Activated CD4-positive, alpha-beta T cell treated with anti-CD3 and anti-CD28 coated beads, Interleukin-2, amount 10 ng/mL, durations not matched to agents 24 days and 14 days (primary cell): ENCODE measurements at places on chromosomes 1 and 21. TPM values are rescaled to one million over a fixed set of nuclear protein-coding genes. Genes with fewer than 3 reads are reported as not detected.

DNA sequence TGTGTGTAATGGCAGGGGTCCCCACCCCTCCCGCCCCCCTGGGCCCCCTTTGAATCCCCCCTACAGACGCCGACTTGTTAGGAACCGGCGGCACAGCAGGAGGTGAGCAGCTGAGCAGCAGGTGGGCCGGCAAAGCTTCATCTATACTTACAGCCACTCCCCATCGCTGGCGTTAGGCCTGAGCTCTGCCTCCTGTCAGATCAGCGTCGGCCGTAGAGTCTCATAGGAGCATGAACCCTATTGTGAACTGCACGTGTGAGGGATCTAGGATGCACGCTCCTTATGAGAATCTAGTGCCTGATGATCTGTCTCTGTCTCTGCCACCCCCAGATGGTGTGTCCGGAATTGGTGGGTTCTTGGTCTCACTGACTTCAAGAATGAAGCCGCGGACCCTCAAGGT, 14.9 kb upstream of the VPS26C start:
- DNase-seq, result no peak

DNA sequence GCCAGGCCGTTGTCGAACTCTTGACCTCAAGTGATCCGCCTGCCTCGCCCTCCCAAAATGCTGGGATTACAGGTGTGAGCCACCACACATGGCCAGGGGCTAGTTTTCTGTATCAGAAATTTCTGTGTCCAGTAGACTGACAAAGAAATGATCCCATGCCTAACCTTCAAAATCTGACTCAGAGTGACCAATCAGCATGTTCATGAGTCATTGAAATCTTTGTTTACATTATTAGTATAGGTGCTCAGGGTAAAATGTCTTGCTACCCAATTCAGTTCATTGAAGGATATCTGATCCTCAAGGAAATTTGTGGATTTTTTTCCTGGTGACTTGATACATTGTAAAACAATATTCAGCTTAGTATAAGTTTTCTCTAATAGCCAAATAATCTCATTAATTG, 11.0 kb upstream of the LDLRAD2 start:
- no peak for DNase-seq

DNA sequence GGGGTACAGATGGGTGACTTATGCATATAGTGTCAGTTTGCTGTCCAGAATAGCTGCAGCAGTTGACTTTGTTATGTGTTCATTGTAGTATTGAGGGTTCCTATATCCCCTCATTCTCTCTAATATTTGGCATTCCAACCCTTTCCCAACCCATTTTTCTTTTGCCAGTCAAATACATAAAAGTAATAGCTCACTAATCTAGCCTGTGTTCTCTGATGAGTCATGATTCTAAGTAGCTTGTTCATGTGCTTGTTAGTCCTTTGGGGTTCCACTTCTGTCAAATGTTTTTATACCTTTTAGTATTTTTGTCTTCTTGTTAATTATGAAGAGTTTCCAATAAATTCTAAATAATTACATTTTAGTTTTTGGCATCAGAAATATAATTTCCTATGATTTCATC, 99.2 kb upstream of the MROH9 start:
- DNase-seq, result no peak

KIF17 gene
- not detected in 2 replicates for total RNA-seq

NCAM2 gene
- 0.14 TPM in 1 of 2 replicates, not detected in the other for total RNA-seq
